ENCODE measurements at places on chromosomes 13 and 19.

DNA sequence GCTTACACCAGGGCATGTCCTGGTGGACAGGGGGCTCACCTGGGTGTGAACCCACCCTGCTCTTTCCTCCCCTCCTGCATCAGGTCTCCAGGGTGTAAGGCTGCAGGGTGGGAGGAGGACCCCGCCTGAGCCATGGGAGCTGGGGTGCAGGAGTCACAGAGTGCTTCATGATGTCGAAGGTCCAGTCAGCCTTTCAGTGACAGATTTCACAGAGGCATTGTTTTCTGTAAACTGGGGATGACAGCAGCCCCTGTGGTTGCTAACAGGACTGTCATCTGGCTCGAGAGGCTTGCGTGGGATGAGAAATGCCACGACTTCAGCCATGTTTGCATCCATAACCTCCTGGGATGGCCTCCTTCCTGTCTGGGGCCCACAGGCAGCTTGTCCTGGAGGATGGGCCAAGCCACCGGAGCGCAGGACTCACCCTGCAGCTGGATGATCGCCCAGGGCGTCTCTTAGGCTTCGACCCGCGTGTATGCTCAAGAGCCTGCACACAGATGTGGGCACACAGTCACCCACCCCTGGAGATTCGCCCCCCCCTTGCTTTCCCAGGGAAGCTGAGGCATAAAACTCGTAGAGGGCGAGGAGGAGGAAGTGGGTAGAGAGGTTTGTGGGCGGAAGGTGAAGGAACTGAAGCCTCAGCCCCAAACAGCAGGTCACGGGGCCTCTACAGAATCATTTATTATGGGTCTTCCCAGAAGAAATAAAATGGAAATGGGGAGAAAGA, 4.9 kb downstream of the NANOS3 start:
- no peak for DNase-seq

DNA sequence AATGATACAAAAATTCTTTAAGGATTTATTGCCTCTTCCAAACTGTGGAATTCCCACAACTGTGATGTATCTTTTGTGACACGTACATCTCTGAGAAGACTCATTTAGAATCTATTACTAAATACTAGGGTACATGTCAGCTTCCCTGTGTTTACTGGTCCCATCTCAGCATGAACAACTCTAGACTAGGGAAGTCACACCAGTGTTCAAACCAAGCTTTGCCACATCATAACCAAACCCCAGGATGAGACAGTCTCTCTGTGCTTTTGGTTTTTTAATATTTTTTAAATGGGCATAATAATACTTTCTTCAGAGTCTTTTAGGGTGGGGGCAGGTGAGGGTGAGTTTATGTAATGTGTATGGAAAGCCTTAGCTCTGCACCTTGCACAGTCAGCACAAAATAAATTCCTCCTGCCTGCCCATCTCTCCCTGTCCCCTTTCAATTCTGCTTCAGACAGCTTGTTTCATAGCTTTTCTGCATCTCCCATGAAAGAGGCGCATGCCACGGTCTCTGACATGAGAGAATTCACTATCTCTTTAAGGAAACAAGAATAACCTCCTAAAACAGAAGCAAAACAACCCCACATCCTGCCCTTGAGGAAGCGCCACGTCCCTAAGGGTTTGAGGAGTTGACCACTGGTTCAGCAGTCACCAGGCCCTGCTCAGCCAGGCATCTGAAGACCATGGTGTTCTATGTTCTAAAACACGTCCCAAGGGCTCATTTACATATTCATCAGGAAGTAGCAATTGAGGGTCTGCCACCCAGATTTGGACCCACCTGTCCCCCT, 174.5 kb downstream of the USP12 start:
- no peak for DNase-seq

GRCh38 chr19:38210458-38210987, 13.5 kb downstream of the DPF1 start:
- no peak for DNase-seq

GRCh38 chr13:33040090-33040489, 23.9 kb downstream of the KL start:
- no peak for DNase-seq

DNA sequence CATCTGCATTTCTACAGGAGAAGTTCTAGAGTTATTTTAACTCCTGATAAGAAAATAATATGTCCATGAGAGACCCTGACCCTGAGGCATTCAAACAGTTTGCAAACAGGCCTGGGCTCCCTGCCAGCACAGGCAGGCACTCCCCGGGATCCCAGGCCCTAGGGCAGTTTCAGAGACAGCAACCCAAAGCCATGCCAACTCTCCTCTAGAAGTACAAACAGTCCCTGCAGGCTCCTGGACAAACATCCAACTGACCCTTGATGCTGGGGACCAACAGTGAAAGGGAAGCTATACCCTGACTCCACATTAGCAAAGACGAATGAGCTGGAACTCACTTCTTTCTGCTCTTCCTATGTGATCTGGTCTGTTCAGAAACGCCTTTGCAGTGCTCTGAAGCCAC, 44.8 kb downstream of the CCDC70 start:
- DNase-seq = no peak

GRCh38 chr13:77751513-77752456, 54.3 kb downstream of the SLAIN1 start:
- peak; percentile 2 for DNase-seq

- no peak for DNase-seq
These were observed 87.2 kb upstream of the TNFSF11 start for GRCh38 chr13:42486711-42487198.

- no peak for DNase-seq
These were observed 77.6 kb downstream of the TSC22D1 start for GRCh38 chr13:44498502-44498901.

GRCh38 chr13:100478107-100478809, 110.3 kb downstream of the GGACT start:
- no peak for DNase-seq

DNA sequence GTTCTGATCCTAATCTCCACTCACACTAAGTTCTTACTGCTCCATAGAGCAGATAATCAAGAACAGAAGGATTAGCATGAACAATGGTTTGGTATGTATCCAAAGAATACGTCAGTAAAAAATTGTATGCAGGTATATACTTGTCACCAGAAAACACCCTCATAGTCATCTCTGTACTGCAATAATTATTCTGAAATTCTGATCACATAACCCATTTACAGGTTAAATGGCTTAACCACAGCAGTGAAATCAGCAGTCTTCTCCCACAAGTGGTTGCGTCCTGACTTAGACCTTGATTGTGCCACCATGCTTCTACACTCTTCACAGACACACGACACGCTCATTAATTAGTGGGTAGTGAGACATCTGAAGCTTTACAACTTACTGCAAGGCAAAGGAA, 50.9 kb downstream of the LNX2 start:
- DNase-seq = no peak

GRCh38 chr19:11519138-11519537, 9.8 kb downstream of the ECSIT start:
- DNase-seq = no peak

DNA sequence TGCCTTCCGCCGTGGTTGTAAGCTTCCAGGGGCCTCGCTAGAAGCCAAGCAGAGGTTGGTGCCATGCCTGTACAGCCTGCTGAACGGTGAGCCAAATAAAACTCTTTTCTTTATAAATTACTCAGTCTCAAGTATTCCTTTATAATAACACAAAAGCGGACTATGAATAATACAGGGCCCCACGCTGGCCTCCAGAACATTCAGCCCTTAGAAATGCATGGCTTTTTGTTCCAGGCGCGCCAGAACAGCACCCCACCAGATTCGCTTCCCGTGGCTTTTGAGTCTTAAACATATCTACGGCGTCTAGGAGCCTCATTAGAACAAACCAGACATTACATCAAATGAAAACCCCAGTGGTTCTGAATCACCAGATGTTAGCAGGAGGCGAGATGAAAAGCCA, 75.1 kb downstream of the SLC15A1 start:
- DNase-seq = peak; percentile 15

DNA sequence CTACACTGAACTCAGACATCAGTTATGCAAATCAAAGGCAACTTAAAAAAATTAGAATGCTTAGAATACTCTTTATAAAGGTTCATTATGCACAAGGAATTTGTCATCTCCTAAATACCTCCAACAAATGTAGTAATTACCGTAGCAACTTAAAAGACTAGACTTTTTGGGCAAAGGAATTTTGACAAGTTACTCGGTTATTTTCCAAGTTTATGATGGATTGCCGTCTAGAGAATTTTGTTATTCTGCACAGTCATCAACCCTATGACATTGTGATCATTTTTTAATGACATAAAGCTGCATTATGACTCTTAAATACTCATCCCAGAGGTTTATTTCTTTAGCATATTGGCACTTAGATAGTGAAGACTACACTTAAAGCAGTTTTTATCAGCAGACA, 71.9 kb downstream of the TRPC4 start:
- DNase-seq = no peak

DNA sequence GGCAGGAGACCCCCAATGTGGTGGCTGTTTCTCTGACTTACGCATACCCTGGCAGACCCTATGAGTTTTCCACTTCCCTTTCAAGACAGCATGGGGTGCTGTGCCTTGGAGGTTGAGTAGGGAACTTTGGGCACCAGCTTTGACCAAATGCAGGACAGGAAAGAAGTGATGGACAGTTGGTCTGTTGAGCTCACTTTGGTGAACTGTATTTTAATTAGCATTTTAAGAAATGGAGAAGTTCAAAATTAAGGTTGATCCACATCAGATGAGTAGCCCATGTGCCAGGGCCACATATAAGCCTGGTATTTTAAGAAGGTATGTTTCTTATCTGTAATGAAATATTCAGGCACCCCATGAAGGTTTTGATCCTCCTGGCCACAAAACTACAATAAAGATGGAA, 46.1 kb upstream of the RAP2A start:
- DNase-seq = no peak

DNA sequence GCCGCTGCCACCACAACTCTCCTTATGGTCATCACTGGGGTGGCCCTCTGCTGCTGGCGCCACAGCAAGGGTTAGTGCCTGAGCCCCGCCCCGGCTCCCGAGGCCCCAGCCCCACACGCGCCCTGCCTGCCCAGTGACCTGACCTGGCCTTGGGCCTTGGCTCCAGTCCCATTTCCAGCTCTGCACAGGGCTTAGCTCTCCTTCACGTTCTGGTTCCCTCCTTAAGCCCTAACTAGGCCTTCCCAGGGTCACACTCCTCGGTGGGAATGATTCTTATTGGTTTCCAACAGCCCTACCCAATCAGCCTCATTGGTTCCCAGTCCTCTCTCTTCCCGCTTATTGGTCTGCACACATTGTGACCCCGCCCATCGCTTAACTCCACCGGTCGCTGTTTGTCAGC, 5.8 kb downstream of the KIRREL2 start:
- no peak for DNase-seq

DNA sequence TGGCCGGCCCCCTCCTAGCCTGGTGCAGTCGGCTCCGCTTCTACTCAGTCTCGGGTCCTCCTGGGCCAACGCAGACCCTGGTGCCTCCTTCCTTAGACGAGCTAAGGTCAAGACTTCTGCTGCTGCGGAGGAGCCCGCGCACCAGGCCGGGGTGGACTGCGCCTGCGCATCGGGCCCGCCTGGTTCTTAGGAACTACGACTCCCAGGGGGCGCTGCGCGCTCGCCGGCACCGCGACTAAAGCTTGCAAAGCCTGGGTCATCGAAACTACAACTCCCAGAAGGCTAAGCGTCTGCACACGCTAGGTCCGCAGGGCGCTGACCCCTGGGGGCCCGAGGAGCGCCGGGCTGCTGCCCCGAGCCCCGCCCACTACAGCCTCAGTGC, at the start of gene ZNF835:
ZNF835 (minus strand) TSS at position 145 of the 382 bp plus-strand sequence. CDS start 6,559 bp downstream, outside the sequence.
- DNase-seq = no peak

DNA sequence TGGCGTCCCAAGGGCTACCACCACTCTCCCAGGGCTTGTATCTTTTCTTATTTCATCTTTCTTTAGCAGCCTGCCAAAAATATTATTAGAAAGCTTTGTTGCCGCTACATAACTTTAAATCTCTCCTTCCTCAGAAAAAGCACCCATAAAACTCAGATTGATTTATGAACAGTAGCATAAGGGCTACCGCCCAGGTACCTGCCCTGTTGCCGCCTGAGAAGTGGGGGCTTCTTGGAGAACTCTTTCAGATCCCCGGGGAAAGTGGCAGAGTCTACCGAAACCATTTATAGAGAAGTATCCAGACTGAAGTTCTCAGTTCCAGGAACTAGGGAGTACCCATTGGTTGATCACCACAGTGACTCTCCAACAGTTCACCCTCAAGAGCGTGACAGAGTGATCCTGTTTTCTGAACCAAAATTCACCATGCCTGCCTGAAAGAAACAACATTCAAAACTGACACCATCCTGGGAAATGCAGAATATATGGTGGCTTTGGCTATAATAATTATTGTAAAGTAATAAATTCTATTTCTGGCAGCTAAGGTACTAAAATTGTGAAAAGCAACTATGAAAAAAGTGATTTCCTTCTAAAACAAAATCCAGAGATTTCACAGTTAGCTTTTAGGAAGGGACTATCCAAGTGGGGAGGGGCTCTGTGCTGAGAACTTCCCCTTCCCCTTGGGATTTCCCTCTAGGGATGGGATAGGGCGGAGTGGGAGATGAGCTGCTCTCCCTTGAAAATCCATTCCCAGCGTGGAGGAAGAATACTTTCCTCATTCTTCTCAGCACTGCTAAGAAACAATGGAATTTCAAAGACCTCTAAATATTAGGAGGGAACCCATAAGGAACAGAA, 877 bp upstream of the N4BP2L1 start:
- DNase-seq = no peak

- DNase-seq = no peak
These were observed 21.2 kb downstream of the ZNF675 start for GRCh38 chr19:23665651-23666410.

DNA sequence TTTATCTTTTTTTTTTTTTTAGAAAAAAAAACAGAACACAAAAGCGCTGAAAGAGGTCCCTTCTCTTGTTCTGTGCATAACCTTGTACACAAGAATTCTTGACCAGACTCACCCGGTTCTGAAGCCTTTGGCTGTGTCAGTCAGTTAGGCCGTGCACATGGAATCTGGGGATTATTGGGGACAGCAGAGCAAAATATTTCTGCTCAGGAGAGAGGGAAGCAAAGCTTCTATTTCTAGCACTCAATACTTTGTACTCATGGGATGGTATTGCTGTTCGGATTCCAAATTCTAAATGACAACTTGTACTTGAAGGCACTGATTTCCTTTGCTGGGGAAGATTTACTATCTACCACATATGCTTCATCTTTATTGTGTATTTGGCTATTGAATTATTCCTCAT, 272.7 kb downstream of the NHLRC3 start:
- DNase-seq = no peak

Measured in AG04450 (cell line).